CD4-positive, alpha-beta memory T cell (primary cell): ENCODE measurements at places on chromosomes 1 and 21. TPM values are rescaled to one million over a fixed set of nuclear protein-coding genes. Genes with fewer than 3 reads are reported as not detected.

DNA sequence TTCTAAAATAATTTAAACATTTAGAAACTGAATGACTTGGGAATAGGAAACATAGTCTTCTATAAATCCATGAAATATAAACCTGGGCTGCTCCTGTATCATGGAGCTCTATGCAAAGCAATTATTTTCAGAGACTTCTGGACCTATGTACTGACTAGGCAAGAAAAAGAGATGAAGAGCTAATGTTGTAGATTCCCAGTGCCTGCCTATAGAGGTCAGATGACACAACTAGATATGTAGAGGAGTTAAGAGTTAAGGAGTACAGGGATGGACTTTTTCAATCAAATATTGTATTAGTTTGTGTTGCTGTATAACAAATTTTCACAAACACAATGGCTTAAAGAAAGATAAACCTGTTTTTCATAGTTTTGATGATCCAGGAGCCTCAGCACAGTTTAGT lies 1434.5 kb downstream of the KCNT2 start:
- no peak for DNase-seq

DNA sequence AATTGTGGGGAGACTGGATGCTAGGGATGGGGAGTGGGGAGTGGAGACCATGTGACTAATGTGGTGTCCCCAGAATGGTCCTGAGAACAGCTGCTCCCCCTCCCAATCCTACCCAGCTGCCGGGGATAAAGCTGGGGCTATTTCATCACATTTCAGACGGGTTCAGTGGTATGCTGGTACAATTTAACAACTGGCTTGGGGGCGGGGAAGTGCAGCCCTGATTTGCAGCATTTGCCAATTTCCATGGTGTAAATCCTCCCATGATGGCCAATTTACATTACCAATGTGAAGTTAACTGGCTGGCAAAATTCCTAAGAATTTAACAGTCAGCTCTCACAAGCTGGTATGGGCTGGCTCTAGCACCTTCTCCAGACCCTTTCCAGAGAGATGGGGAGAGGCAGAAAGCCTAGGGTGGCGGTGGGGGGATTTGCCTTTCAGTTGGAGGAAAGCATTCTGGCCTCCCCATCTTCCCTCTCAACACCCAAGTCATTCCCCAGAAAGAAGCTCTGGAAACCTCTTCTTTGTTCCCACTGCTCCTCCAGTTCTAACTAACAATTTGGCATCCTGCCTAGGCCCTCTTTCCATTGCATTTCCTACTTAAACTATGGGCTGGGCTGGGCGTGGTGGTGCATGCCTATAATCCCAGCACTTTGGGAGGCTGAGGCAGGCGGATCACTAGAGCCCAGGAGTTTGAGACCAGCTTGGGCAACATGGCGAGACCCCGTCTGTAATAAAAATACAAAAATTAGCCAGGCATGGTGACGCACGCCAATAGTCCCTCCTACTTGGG lies 11.3 kb upstream of the ADGRB2 start:
- DNase-seq: no peak

- no peak for DNase-seq
Observed at GRCh38 chr1:233990486-233990885, 86.0 kb downstream of the SLC35F3 start.

DNA sequence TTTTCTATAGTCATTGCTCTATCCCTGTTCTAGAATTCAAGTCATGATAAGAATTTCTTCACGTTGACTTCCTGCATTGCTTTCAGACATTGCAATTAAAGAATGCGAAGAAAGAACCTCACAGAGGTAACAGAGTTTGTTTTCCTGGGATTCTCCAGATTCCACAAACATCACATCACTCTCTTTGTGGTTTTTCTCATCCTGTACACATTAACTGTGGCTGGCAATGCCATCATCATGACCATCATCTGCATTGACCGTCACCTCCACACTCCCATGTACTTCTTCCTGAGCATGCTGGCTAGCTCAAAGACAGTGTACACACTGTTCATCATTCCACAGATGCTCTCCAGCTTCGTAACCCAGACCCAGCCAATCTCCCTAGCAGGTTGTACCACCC lies 10.6 kb downstream of the APCS start:
- DNase-seq: no peak

The RIPPLY3 gene
- total RNA-seq: not detected

The C1orf115 gene
- total RNA-seq: 1.5 TPM

The MNDA gene
- 0.55 TPM for total RNA-seq
